HS-27A (cell line): ENCODE measurements at places on chromosomes 7 and 10.

- DNase-seq = no peak
Measured at GRCh38 chr10:36473122-36473521, 652.3 kb upstream of the ANKRD30A start.

DNA sequence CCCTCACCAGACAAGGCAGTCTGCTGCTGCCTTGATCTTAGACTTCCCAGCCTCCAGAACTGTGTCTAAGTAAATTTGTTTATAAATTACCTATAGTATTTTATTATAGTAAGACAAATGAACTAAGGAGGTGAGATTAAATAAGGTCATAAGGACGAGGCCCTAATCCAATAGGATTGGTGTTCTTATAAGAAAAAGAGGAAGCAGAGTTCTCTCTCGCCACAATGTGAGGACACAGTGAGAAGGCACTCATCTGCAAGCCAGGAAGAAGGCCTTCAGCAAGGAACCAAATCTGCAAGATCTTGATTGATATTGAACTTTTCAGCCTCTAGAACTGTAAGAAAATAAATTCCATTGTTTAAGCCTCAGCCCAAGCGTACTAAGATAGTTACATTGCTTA lies 6.1 kb upstream of the ZNF438 start:
- DNase-seq = no peak

- no peak for DNase-seq
Measured at GRCh38 chr7:16402940-16403339, 18.4 kb downstream of the CRPPA start.

DNA sequence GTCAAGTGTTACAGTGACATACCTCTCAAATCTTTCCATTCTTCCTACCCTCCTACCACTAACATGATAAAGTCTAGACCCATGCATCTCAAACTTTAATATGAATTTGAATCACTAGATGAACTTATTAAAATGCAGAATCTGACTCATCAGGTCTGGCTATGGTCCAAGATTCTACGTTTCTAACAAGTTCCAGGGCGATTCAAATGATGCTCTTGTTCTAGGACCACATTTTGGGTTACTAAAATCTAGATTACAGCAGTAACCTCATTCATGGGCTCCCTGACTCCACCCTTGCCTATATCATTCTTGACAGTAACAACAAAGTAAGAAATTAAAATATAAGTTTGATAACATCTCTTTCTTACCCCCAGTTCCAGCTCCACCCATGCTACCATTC lies 124.8 kb upstream of the LSM8 start:
- no peak for DNase-seq

DNA sequence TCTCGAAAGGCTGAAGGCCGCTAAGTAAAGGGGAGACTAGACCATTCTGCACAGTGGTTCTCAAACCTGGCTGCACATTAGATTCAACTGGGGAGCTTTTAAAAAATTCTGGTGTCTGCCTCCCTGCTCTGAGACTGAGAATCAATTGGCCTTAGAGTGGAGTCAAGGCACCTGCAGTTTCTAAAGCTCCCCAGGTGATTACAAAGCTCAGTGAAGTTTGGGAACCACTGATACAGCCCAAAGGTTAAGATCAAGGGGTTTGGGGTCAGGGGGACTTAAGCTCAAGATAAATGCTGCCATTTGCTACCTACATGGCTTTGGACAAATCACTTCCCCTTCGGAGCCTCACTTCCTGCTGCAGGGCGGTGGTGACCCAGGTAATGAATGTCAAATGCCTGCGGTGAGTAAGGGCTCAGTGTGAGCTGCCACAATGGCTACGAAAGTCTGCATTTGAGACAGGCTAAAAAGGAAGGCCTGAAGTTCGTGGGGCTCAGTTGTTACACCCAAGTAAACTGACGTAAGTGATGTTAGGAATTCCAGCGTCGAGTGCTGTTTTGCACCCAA lies 72.3 kb downstream of the TLL2 start:
- DNase-seq = no peak

GRCh38 chr7:156544919-156545715 lies 95.5 kb upstream of the RNF32 start:
- DNase-seq = no peak
